ENCODE measurements at places on chromosomes 7 and 10.

GRCh38 chr7:84297616-84298015 is 103.0 kb upstream of the SEMA3A start:
- DNase-seq, result no peak

DNA sequence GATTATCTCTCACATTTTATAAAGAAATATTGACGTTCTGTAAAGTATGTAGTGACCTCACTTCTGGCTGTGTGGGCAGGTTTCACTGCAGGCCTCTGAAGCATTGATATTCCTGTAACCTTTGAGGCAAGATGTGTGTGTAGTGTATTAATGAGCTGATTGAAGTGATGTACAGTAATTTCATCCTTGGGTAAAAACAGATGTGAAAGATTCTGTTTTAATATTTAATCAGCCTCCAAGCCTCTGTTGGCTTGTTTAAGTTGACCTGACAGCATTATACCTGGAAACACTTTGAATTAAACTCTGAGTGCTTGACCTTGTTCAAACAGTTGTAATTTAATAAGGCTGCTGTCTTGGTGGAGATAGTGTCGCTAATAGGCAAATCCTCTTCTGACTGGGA is 74.9 kb downstream of the KAT6B start:
- no peak for DNase-seq

GRCh38 chr7:129366-130221 is 62.8 kb upstream of the FAM20C start:
- no peak for DNase-seq

DNA sequence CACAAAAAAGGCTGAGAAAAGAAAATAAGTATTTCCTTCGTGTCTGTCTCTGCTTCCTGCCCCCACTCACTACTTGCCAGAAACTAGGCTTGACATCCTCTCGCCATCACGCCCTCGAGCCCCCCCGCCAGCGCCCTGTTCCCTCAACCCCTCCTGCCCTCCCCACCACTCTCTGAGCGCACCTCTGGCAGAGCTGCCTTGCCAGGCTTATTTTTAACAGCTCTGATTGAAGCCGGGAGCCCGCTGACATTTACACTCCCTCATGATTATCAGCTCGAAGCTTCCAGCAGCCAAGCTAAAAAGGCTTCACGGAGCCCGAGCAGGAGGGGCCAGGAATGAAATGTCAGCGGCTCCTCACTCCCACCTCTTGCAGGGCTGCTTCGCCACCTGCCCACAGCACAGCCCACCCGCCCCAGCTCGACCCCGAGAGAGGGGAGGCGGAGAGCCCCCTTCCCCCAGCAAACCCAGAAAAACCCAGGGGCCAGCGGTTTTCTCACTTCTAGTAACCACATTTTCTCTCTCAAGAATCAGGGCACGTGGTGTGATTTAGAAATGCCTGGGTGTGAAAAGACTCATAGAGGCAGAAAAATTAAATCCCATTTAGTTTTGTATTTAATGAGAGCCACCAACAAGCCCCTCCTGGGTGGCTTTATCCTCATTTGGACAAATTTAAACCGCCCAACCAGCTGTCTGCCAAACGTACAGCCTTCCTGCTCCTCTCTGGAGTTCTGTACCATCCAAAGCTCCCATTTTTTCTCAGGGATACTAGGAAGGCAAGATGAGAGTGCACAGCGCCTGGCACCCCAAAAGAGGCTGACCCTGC is 89.3 kb downstream of the SLIT1 start:
- no peak for DNase-seq

GRCh38 chr10:121601458-121601857 is 3.2 kb upstream of the FGFR2 start:
- no peak for DNase-seq

- DNase-seq, result no peak
These were observed 134.1 kb downstream of the SPAG6 start for GRCh38 chr10:22479419-22479818.

- DNase-seq, result peak; percentile 60
These were observed at the start of gene PRDX3 for GRCh38 chr10:119178372-119179119. TSS of gene PRDX3 (minus strand) at chr10:119178812. CDS start at chr10:119178790, 22 bp downstream.

GRCh38 chr7:7773334-7774309 is 55.2 kb upstream of the RPA3 start:
- no peak for DNase-seq

DNA sequence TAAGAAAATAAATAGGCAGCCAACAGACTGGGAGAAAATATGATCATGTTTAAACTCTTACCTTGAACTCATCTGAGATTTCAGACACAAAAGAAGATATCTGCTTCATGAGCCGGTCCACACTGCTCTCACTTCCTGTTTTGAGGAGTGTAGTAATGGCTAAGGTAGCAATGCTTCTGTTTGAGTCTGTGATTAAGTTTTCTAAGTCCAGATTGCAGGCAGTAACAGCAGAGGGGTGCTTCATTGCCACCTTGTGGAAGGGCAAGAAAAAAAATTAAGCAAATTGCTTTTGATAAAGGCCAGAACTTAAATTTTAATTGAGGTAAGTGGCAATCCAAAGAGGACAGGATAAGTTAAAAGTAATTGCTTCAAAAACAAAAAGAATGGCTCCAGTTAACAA is 69.1 kb downstream of the MEST start:
- no peak for DNase-seq

DNA sequence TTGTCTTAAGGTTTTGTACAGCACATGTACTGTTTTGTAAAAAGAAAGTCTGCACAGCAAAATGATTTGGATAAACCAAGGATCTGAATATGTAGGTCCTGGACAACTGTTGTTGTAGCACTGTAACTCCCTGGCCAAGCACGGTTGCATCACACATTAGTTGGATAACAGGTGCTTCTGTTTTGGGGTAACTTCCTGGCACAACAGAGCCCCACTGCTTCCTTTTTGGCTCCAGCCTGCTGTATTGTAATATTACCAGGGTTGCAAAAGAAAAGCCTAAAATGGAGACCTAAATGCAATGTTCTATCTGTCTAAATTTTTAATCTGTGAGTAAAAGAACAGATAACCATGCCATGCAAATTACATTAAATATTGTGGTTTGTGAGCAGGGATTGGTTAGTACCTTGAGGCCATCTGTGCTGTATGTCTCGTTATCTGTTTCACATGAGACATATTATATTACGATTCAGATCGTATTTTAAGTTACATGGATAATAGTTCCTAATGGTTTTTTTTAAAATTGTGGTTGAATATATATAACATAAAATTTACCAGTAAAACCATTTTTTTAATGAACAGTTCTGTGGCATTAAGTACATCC is 27.5 kb upstream of the WAC start:
- DNase-seq, result no peak

GRCh38 chr7:55148571-55148970 is 129.8 kb downstream of the EGFR start:
- DNase-seq, result no peak

DNA sequence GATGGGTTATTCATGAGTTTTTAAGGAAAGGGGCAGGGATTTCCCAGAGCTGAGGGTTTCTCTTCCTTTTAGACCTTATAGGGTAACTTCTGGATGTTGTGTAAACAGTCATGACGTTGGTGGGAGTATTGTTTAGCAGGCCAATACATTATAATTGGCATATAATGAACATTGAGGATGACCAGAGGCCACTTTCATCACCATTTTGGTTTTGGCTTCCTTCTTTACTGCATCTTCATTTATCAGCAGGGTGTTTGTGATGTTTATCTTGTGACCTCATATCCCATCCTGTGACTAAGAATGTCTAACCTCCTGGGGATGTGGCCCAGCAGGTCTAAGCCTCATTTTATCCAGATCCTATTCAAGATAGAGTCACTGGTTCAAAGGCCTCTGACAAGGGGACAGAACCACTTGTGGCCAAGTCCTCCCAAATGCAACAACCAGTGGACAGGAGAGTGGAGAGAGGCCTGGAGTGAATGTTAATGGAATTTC is 77.3 kb upstream of the RPA3 start:
- peak; percentile 16 for DNase-seq

DNA sequence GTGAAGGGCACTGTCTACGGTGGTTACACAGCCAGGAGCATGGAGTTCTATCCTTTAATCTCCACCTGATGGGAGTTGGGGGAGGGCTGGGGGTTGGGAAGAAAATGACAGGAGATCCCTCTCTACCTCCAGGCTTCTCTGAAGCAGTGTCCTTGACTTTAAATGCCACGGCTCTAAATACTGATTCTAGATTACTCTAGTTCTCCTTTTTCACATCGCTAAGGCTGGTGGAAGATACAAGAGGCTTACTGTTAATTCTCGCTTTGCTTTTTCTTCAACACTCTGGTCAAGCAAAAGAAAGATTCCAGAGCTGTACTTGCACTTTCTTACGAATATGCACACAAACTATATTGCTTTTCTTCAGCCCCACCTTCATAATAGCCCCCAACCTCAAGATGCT is 30.5 kb downstream of the ARL3 start:
- DNase-seq, result no peak

DNA sequence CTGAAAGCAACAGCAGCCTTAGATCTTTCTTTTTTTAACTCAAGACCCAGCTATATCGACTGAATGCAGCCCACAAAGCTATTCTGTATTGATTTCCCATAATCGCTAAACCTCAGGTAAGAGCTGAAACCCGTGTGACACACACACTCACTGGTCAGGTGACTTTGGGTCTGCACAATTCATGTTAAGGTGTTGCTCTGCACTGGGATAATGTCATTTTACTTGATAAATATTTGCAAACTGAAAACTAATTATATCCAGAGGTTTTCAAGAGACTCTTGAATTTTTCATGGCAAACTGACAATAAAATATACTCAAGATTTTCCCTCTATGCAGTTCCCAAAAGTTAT is 33.1 kb downstream of the SCRN1 start:
- no peak for DNase-seq

- DNase-seq, result no peak
These were observed 84.9 kb downstream of the CAMK1D start for GRCh38 chr10:12434277-12434676.

DNA sequence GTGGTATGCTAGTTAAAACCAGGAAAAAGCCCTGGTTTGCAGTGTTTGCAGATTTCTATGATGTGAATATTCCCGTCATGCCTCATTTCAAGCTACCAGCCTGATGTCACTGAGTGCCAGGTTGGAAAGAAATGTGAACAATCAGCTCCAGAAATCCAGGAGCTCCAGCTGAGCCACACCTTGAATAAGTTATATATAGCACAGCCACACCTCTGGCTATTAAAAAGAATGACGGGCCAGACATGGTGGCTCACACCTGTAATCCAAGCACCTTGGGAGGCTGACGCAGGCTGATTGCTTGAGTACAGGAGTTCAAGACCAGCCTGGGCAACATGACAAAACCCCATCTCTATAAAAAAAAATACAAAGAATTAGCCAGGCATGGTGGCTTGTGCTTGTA is 18.7 kb upstream of the SLF2 start:
- DNase-seq, result no peak

GRCh38 chr10:14362104-14362503 is 31.4 kb upstream of the FRMD4A start:
- peak; percentile 54 for DNase-seq

GRCh38 chr7:12139416-12139815 is 71.7 kb upstream of the TMEM106B start:
- DNase-seq, result peak; percentile 97

GRCh38 chr10:28914701-28915100 is 237.4 kb downstream of the BAMBI start:
- no peak for DNase-seq

DNA sequence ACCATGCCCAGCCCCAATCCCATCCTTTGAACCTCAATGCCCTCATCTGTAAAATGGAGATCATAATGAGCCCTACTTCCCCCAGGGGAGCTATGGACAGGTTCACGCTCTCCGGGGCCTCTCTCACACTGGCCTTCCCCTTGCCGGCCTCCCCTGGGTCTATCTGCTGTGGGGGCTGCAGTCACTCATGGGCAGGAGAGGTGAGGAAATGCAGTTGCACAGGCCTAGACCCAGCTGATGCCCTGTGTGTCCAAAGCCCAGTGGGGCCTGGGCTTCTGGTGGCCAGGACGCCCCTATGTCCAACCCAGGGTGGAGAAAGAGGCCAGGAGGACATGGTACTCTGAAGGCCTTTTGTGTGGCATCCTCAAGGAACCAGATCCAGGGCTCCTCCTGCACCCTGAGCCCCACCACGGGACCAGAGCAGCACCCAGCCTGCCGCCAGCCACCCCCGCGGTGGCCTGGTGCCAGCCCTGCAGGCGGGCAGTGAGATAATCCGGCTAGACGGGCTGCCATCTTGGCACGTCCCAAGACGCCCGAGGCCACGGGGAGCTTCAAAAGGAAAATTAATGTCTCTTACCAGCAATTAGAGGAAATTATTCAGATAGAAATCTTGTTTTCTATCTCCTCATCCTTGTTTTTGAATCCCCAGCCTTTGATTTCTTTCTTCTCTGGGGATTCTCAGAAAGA is 39.0 kb downstream of the MYL10 start:
- no peak for DNase-seq

GRCh38 chr10:36602374-36602773 is 523.0 kb upstream of the ANKRD30A start:
- peak; percentile 44 for DNase-seq

DNA sequence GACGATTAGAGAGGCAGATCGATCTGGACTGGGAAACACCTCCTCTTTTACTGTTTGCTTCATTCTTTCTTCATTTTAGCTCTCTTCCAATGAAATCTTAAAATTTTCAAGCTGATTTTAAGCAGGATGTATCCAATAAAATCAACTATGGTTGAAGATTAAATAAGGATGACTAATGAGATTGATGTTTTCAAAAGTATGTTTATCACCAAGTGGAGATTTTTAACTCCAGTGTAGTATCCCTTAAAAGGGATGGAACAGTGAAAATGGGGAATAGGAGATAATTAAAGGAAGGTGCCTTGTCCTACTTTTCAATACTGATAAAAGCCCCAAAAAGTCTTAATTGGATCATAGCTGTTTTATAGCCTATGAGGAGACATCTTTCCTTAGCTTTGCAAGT is 11.6 kb upstream of the LIPF start:
- DNase-seq, result no peak

DNA sequence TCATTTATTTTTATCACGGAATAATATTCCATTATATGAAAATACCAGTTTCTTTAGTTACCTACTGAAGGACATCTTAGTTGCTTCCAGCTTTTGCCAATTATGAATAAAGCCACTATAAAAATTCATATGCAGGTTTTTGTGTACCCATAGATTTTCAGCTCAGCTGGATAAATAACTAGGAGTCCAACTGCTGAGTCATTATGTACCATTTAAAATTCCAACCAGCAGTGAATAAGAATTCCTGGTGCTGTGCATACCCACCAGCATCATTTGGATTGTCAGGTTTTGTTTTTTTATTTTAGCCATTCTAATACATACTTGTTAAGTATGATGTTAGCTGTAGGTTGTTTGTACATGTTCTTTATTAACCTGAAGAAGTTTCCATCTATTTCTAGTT is 14.5 kb downstream of the FAM24B start:
- no peak for DNase-seq
